ENCODE measurements at places on chromosomes 2 and 18.

- DNase-seq: no peak
Observed at GRCh38 chr2:226142463-226142862, 657.2 kb downstream of the IRS1 start.

- no peak for DNase-seq
Observed at GRCh38 chr18:76421685-76422078, 73.4 kb downstream of the ZNF516 start.

DNA sequence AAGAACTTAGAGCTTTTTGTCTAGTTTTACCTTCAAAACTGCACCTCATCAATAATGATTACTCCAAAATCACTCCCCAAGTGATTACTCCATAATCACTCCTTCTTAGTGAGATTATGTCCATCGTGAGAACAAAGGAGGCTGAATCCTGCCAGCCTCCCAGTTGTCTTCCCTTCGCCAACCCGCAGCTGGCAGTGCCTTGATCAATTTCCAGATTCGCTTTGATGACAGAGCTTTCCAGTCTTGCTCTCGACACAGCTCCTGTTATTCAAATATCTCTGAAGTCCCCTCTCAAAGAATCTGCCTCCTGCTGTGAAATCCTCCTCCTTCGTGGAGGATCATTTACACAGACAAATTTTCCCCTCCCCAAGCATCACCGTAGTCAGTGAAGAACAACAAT, 237.7 kb downstream of the EIPR1 start:
- no peak for DNase-seq

DNA sequence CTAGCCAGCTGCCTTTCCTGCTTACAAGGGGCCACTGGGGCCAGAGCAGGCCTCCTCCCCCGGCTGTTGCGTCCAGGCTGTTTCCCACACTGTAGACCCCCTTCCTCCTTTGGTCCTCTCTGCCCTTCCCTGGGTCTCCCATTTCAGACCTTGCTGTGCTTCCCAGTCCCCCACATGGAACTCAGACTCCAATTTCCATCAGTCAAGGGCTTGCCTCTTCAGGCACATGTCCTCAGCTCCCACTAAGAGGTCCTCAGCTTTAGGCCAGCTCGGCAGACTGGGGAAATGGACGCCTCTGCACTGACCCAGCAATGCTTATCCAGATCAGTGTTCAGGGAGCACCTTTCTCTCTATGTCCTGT, 98.0 kb upstream of the BZW1 start:
- DNase-seq: no peak

DNA sequence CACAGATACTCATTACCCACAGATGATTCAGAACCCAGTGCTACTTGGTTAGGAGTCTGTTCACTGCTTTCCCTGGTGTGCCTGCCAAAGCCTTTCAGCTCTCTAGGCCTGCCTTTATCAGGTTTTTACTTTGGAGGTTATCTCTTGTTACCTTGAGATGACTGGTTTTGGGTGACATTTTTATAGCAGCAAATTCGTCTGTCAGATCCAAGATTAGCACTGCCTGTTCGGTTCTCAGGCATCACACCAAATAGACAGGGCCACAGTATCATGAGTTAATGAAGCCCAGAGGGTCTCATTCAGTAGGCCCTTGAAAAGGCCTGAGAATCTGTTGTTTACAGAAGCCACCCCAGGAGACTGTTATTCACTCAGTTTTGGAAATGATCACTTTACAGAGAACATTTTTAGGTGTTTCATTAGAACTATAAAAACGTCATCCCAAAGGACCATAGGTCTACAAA, 121.2 kb downstream of the OSBPL6 start:
- DNase-seq: no peak

GRCh38 chr18:75070625-75071483, 138.1 kb downstream of the PTGR3 start:
- DNase-seq: no peak

- DNase-seq: no peak
Observed at GRCh38 chr2:58601017-58601416, 359.9 kb upstream of the FANCL start.

GRCh38 chr2:86201671-86202335, 2.5 kb downstream of the MRPL35 start:
- no peak for DNase-seq

DNA sequence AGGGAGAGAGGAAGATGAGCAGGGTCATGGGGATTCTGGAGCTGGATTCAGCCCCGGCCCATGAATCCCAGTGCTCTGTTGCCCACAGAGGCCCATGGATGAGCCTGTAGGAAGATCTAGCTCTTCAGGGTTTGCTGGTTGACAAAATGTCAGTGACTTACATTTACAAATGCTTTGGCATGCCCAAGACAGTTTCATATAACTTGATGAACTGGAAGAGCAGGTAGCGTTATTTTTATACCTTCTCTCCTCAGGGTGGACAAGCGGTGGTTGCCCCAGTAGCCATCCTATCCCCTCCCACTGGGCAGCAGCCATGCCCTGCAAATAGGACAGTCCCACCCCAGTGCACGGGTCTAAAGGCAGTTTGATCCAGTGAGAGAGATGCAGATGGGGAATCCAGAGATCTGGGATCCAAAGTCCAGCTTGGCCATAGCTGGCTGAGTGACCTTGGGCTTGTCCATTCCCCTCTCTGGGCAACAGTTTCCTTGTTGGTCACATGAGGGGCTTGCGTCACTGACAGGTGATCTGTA, 21.5 kb upstream of the KCNK3 start:
- DNase-seq: no peak

- no peak for DNase-seq
Observed at GRCh38 chr2:46014911-46015654, 282.1 kb upstream of the EPAS1 start.

- DNase-seq: no peak
Observed at GRCh38 chr2:51710222-51710621, 678.3 kb upstream of the NRXN1 start.

DNA sequence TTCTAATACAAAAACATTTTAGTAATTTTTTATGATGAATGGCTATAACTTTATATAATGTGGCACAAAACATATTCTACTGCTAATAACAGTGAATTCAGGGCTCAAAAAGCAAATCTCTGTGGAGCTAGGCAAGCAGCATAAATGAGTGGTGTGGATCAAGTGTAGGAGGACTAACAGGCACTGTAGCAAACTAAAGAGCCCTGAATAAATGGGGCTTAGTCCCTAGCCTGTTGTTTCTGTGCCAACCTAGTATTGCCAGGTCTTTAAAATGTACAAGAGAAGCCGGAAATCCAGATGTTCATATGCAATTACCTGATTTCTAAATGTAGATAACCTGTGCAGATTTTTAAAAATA, 18.5 kb downstream of the REL start:
- no peak for DNase-seq

- no peak for DNase-seq
Observed at GRCh38 chr2:234852941-234853340, 98.9 kb upstream of the SH3BP4 start.

DNA sequence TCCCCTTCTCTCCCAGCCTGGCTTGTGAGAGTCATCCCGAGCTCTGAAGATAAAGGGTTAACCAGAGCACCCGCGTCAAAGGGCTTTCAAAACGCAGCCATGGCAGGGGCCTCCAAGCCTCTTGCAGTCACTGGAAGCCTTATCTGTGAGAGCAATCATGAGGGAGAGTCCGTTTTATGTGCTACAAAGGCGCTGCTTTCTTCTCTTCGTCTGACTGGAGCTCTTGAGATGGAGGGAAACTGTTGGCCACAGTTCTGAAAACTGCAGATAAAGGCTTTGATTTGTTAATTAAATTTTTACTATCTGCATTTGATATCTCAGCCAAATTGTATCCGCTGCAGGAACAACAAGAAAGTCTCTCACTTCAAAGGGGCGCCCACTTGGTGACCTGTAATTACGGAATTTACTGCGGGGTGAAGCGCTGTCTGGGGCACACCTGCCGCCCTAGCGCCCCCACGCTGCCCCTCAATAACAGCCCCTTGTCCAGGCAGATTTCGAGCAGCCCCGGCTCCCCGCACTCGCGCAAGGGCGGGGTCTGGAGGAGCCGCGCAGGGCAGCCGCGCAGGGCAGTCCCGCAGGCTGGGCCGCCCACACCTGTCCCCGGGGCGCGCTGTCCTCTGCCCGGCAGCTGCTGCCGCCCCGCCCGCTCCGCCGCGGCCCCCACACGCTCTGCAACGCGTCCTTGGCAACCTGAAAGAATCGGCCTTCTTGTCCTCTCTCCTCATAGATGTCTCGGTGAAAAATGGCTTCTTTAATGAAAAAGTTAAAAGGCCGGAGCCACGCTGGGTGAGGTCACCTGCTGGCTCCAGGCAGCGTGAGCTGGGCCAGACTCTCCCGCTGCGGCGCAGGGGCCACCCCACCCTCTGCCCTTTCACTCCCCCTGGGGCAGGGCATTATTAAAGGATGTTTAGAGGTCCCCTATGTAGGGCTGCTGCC, 217.9 kb downstream of the VAPA start:
- no peak for DNase-seq

- no peak for DNase-seq
Observed at GRCh38 chr2:169662744-169663143, 31.5 kb downstream of the CFAP210 start.

GRCh38 chr2:178111743-178112142, 494 bp upstream of the RBM45 start:
- no peak for DNase-seq

DNA sequence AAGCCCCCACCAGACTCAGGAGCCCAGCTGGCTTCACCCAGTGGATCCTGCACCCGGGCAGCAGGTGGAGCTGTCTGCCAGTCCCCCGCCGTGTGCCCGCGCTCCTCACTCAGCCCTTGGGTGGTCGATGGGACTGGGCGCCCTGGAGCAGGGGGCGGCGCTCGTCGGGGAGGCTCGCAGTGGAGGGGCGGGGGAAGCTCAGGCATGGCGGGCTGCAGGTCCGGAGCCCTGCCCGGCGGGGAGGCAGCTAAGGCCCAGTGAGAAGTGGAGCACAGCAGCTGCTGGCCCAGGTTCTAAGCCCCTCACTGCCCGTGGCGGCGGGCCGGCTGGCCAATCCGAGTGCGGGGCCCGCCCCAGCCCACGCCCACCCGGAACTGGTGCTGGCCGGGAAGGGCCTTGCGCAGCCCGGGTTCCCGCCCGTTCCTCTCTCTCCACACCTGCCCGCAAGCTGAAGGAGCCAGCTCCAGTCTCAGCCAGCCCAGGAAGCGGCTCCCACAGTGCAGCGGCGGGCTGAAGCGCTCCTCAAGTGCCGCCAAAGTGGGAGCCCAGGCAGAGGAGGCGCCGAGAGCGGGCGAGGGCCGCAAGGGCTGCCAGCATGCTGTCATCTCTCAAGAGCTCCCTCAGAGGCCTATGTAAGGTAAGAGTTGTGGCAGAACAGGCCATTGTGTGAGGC, 1307.8 kb upstream of the TMEFF2 start:
- no peak for DNase-seq

DNA sequence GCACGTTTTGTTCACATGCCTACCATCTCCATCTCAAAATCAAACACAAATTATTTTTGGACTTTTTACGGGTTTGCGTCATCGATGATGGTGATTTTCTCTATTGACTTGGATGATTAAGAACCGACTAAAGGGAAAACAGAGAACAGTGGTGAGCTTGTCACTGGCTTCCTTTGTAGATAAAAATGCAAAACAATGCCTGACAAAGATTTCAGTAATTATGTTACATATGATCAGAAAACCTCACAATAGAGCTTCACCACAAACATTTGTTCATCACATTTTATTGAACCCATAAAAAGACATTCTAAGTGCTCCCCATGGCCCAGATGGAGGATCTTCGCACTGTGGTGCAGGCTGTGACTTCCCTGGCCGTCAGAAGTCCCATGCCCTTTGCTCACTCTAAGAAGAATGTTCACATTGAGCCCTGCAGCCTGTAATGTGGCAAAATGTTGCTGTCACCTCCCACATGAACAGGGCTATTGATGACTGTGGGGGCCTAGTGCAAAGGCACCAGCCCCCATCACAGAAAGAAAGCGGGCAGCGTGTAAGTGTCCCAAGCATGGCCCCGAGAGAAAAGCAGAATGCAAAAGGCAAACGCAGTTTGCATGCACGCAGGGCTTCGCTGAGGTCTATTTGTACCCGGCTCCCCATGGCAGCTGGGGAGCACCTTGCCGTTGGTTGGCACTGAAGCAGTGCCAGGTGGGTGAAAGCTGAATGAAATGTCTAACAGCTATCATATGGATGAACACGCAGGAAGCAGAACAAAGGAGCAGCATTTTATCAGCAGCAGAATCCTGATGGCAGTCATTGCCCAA, 60.6 kb downstream of the BCL2 start:
- DNase-seq: no peak

DNA sequence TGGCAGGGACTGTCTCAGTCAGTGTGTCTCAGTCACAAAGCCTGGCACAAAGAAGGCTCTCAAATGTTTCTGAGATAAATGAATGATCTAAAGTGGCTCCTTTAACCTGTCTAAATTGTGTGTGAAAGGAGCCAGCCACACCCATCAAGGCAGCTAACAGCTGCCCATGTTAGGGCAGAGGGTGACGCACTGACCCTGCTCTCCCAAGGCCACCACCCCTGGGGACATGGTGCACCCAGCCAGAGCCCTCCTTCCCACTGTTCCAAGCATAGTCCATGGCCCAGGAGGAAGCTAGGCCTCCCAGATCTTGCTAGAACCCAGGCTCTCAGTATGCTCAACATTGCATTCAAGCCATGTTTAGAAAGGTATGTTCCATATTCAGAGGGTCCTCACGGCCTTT, 100.3 kb downstream of the KLHL29 start:
- no peak for DNase-seq

- peak; percentile 10 for DNase-seq
Observed at GRCh38 chr2:184597571-184597991, 748 bp upstream of the ZNF804A start.

DNA sequence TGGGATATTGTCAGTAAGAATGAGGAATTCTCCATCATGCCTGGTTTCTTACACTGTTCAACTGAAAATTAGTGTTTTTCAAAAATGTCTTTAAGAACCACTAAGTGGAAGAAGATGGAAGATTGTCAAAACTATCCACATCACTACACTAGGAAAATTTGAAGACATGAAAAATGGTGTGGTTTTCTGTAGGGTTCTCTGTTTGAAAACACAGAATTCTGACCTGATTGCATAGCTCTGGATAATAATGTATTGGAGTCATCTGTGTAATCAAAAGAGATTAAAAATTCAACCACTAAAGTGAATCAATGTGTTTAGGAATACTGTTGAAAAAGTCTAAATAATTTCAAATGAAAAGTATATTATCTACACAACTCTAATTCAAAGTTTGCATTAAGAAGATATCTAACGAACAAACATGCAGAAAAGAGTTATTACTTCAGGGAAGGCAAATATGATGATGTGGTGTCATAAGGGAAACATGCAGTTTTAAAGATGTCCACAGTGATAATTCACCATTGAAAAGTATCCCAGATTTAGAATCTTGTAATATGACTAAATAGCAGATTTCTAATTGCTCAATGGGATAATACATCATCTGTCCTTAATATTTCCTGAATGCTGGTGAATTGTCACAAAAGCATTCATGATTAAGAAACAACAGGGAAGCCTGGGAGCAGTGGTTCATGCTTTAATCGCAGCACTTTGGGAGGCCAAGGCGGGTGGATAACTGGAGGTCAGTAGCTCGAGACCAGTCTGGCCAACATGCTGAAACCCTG, 116.9 kb downstream of the ERBB4 start:
- no peak for DNase-seq

DNA sequence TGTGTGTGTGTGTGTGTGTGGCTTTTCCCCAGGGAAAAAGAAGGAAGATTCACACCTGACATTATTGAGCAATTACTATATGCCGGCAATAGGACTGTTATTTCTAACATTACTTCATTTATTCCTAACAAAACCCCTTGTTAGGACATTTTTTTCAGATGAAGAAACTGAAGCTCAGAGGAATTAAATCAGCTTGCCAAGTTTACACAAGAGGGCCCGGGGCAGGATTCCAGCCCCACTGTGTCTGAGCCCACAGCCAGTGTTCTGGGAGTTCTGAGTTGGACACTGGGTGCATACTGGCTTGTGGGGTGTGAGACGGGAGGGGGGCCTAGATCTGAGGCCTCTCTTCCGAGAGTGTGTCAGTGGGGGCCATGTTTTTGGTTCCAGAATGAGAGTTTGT, 9.9 kb downstream of the TOGARAM2 start:
- DNase-seq: no peak

Measured in left ventricle myocardium inferior (tissue), 1 donor.